ENCODE measurements at places on chromosomes 13 and 19.

DNA sequence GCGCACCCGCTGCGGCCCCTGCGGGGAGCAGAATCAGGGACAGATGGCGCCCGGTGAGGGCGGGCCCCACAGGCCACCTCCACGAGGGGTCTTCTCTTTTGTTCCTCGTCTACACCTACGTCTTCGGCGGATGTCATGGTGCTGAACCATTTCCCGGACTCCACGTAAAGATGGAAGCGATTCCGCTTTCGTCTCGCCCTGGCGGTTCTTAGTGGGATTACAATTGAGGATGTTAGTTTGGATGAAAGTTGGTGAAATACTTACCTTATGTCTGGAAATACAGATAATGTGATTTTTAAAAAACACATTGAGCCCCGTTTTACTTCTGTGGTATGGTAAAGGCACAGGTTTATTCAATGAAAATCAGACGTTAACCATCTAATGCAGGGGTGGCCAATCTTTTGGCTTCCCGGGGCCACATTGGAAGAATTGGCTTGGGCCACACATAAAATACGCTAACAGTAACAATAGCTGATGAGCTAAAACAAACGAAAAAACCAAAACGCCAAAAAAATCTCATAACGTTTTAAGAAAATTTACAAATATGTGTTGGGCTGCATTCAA, 1.4 kb upstream of the ZMYM5 start:
- DNase-seq = peak; percentile 70

- no peak for DNase-seq
Observed at GRCh38 chr13:53782488-53782961, 753.9 kb downstream of the OLFM4 start.

GRCh38 chr19:48135411-48135810, 24.8 kb upstream of the PLA2G4C start:
- peak; percentile 16 for DNase-seq

GRCh38 chr19:33953023-33953422, 156.4 kb downstream of the KCTD15 start:
- DNase-seq = no peak

- DNase-seq = no peak
Observed at GRCh38 chr13:50334944-50335343, 319.7 kb downstream of the KCNRG start.

GRCh38 chr13:34246511-34246910, 428.6 kb downstream of the RFC3 start:
- DNase-seq = no peak

DNA sequence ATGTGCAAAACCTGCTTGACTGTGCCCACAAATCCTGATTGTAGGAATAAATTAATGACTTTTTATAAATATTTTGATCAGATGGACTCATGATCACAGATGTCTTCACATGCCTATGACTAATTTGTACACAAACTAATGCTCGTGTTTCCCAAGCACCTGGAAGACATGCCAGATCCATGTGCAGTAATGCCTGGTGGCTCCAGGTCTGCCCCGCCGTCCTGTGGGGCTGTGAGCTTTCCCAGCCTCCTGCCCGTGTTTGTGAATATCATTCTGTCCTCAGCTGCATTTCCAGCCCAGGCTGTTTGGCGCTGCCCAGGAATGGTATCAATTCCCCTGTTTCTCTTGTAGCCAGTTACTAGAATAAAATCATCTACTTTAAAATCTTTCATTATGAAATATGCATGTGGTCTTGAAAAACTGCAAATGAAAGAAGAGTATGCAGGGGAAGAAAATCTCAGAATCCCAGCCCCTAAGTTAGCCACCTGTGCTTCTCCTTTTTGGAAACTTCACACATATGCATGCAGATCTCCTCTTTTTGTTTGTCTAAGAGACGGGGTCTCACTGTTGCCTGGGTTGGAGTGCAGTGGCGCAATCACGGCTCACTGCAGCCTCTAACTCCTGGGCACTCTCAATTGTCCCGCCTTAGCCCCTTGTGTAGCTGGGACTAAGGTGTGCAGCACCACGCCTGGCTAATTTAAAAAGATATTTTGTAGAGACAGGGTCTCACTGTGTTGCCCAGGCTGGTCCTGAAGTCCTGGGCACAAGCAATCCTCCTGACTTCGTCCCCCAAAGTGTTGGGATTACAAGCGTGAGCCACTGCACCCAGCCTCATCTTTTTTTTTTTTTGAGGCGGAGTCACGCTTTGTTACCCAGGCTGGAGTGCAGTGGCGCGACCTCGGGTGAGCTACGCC, 6.2 kb downstream of the RPL28 start:
- DNase-seq = no peak

GRCh38 chr19:18606281-18607225, at the start of gene CRLF1:
CRLF1 (minus strand) TSS chr19:18606799; CDS start chr19:18606656, 143 bp downstream.
- no peak for DNase-seq

- DNase-seq = no peak
Observed at GRCh38 chr19:15475169-15475568, 4.1 kb downstream of the PGLYRP2 start.

DNA sequence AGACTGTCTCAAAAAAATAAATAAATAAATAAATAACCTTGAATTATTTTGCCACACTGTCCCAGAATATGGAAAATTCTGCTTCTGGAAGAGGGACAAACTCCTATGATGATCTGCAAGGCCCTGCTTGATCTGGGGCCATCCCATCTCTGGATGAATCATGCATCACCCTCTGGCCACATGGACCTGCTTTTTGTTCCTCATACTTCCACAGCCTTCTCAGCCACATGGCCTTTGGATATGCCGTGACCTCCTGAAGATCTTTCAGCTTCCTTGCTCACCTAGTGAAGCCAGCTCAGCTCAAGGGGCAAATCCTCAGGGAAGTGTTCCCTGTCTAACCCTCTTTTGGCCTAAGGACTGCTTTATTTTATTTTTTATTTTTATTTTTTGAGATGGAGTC, 10.3 kb downstream of the IER2 start:
- no peak for DNase-seq

GRCh38 chr19:43527860-43528622, 1.0 kb upstream of the ETHE1 start:
- DNase-seq = no peak

GRCh38 chr19:58056261-58056660, 2.8 kb upstream of the ZNF135 start:
- no peak for DNase-seq

Data from stimulated activated CD4-positive, alpha-beta T cell treated with anti-CD3 and anti-CD28 coated beads, Interleukin-4, amount 100 ng/mL, for 1 hour (primary cell).